Iris pigment epithelial cell (primary cell): ENCODE measurements at places on chromosomes 5 and 9.
A peak's percentile ranks its signal among the peaks of the same experiment; 100 is the strongest.

GRCh38 chr9:120905315-120906164 lies 21.1 kb downstream of the TRAF1 start:
- no peak for DNase-seq

DNA sequence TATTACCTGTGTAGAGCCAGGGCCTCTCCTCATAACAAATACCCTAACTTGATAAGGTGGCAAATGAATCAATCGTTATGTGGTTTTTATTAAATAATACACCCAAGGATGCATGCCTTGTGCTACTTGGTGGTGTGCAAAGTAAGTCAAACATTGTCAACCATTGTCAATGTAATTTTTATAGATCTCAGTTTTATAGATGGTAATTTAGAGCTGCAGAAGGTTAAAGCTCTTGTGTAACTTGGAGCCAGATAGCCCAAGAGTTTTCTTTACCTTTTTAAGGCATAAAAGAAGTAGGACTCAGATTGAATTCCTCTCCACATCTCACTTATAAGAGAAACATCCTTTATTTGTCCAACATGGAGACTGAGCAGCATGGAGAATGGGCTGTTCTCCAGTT lies 304.7 kb downstream of the NTRK2 start:
- DNase-seq = no peak

- DNase-seq = no peak
These were observed 62.0 kb upstream of the SIMC1 start for GRCh38 chr5:176176231-176176630.

GRCh38 chr9:17656889-17657288 lies 78.0 kb downstream of the SH3GL2 start:
- no peak for DNase-seq

DNA sequence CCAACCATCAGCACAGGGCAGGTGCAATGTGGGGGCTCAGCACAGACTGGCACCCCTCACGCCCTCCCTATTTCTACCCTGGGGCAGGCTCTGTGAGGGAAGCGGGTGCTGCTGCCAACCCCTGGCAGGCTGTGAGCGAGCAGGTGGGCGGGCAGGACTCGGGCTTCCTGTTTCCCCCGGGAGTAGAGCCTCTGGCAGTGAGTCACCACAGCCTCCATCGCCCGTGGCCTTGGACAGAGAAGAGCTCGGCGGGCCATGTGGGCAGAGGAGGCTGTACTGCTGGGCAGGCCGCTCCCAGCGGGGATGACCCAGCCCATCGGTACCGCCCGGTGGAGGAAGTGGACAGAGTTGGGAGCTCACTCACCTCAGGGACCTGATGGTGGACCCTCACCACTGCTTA lies 16.6 kb downstream of the KCNT1 start:
- DNase-seq = peak; percentile 50

- DNase-seq = no peak
These were observed 192.2 kb upstream of the CDKN2B start for GRCh38 chr9:22201256-22201655.

DNA sequence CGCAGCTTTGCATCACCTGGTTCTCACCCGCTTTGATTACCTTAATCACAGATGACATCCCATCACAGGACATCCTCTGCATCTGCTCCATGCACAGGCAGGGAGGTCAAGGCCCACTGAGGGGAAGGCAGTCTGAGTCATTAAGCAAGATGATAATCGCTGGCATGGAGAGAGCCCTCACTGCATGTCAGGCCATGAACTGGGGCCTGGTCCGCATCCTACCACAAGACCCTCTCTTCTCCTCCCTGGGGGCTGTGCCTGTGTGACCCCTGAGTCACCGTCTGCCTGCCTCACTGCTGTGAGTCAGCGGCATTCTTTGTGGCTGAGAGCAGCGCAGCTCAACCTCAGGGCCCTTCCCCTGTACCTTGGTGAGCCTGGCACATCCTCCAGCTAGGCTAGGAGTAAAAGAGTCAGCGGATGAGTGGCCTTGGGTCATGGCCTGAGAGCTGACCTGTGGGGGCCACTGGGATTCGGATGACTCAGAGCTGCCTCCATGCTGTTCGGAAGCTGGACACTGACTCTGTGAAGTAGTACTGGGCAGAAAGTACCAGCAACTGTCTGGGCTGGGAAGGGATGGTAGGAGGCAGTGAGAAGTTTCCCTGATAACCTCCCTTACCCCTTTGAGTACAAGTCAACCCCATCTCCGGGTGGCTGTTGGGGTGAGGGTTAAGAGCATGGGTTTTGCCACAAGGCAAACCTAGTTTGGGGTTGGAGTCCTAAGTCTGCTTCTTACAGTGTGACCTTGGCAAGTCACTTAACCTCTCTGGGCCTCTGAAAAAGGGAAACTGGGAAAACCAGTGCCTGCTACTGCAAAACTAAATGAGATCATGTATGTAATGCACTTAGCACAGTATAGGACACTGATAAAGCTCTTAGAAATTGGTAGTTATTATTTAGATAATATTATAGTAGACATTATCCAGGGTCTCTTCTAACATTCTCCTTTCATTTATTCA lies 14.6 kb upstream of the ARSI start:
- peak; percentile 97 for DNase-seq

- no peak for DNase-seq
These were observed 31.9 kb upstream of the LCP2 start for GRCh38 chr5:170329524-170329923.

DNA sequence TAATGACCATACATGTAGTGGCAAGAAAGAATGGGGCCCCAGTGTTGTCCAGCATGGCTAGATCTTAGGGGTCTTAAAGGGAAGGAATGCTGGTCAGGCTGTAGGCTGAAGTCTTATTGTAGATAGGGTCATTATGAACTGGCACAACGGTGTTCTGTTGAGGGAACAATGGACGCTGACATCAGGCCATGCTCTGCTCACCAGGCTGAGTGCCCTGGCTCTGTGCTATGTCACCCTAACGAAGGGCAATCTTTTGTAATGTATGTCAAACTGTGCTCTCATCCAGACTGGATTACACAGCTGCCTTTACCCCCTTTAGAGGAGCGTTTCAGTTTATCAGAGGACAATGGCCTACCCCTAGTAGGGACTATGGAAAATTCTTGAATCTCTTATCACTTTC lies 14.6 kb upstream of the ZNF608 start:
- DNase-seq = no peak

DNA sequence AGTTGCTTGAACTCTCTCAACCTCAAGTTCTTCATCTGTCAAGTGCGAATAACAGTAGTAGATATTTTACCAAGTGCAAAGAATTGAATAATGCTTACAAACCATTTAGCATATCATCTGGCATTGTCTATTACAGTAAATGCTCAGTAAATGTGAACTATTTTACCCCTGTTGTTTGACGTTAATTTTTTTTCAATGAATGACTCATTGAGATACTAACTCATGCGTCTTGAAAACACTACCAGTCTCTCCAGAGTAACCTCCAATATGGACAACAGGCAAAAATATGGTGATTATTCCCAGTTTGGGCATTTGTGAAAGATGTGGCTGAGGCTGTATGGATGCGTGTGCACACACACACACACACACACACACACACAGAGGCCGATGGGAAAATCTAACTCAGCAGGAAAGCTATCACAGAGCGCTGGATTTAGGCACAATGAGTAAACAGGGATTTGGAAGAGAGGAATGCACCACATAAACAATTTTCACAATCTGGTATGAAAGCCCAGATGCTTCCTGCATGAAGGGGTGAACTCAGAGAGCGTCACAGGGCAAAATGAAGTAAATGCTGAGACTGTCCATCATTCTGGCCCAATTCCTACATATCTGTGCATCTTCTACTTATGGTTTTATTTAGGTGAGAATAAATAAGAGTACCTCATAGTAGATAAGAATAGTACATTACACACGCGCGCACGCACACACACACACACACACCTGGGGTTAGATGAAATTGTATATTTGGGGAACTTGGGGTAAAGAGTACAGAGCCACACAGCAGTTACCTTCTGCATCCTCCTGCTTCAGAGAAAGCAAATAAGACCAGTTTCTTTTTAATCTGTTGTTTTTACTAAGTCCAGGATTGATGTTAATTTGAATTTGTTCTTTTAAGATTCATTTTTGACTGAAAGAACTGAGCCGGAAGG lies 128.7 kb downstream of the PALM2AKAP2 start:
- DNase-seq = peak; percentile 91

DNA sequence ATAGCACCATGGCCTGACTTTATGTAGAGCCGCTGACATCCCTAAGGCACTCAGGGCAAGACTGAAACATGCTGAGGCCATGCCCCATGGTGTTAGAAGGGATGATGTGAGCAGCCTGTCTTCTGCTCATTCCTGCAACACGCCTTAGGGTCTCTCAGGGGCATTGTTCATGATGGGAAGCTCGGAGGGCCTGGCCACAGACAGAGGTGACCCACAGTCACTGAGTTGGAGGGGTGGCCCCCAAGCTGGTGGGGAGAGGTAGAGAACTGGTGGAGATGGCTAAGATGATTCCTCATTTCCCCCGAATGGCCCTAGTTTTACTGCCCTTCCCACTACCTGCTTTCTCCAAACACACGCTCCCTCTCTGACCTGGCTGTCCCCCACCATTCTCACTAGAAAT lies 135.2 kb downstream of the BARX1 start:
- no peak for DNase-seq

GRCh38 chr5:141787376-141787775 lies 90.8 kb downstream of the PCDH1 start:
- DNase-seq = peak; percentile 21

DNA sequence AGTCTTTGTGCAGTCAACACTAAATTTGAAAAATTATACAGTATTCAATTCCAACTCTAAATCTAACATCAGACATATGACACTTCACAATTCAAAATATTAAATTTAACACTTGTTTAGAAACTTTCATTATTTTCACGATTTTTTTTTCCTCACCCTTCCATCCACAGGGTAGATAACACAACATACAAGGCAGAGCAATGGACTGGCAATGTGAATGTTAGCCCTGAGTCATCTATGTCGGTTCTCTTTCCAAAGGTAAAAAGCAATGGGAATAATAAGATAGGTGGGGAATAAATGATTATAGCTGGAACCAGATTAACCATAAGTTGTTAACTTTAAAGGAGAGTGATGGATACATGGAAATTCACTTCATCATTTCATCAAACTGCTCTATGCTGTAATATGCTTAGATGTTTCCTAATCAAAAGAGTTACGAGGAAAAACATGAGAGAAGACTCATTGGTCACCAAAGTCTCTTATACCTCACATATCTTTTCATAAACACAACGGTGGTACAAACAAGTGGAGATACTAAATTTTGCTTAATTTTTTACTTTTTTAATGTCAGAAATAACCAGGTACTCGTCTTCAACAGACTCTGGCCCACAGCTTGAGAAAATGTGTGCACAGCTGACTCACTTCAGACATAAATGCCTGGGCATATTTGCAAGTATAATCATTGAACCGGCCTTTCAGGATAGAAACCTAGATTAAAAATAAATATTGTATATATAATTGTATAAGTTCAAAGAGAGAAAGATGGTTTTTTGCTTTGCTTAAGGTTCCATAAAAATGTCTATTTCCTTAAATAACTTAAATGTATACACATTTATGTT lies 23.0 kb downstream of the RFX3 start:
- peak; percentile 69 for DNase-seq

DNA sequence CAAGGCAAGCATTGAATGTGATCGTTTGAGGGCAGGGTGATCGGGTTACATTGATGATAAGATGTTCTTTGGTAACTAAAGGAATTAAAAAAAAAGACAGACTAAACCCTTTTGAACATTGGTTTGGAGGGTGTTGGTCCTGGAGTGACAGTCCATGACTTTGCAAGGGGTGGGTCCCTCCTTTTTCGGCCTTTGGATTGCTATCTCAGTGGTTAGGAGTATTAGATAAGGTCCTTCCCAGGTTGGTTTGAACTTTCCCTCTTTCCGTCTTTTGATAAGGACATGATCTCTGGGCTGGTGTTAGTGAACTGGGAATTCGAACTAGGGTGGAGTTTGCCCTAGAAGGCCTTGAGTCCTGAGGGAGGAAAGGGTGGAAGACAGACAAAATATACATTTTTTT lies 5.4 kb upstream of the ABO start:
- no peak for DNase-seq

- no peak for DNase-seq
These were observed 45.9 kb upstream of the JAK2 start for GRCh38 chr9:4939118-4939561.

- no peak for DNase-seq
These were observed 56.1 kb upstream of the GLRX start for GRCh38 chr5:95878417-95879323.

DNA sequence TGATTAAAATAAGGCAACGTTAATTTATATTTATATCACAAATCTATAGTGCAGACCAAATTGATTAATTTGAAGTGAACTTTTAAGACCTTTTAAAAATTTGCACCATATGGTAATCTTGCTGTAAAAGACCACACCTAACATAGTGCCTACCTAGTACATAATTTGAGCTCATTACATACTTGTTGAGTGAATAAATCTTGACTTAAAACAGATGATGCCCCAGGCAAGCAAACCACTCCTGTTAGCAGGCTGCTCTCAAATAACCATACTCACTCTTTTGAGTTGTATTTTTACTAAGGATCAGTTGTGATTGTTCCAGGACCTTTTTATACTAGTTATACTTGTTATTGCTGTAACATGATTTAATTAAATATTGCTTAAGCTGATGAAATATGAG lies 27.2 kb downstream of the CMYA5 start:
- no peak for DNase-seq

DNA sequence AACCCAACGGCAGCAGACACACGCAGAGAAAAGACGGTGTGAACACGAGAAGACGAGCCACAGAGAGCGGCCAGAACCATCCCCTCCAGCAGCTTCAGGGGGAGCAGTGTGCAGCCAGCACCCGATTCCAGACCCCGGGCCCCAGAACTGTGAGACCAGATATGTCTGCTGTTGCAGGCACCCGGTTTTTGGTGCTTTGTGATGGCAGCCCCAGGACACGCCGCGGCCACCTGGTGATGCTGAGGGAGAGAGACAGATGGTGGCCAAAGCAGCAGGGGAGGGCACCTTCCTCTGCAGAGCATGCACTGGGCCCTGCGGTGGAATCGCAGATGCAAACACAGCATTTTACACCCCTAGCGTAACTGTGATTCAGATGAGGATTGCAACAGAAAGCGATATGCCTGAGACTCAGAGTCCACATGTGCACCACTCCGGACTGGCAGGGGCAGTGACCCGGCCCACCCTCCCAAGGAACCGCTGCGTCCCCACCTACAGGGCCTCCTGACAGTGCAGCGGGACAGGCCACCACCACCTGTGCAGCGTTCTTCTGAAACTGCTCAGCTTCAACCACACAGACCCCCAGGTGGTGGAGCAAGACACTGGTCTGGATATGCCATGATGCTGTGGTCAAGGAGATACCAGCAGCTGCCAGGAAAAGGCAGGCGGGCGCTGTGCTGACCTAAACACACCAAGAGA lies 24.0 kb downstream of the ZDHHC11B start:
- no peak for DNase-seq

GRCh38 chr5:36285837-36286615 lies 15.7 kb downstream of the RANBP3L start:
- no peak for DNase-seq

- peak; percentile 47 for DNase-seq
These were observed 16.6 kb upstream of the CAVIN4 start for GRCh38 chr9:100561256-100561655.

- DNase-seq = no peak
These were observed 92.2 kb downstream of the PDE8B start for GRCh38 chr5:77302653-77303052.

GRCh38 chr5:179119415-179120170 lies 59.4 kb downstream of the ZNF354C start:
- DNase-seq = no peak

GRCh38 chr9:105401651-105402050 lies 46.2 kb upstream of the FSD1L start:
- peak; percentile 72 for DNase-seq
